ENCODE measurements at places on chromosomes 2 and 18.
A peak's percentile ranks its signal among the peaks of the same experiment; 100 is the strongest.

DNA sequence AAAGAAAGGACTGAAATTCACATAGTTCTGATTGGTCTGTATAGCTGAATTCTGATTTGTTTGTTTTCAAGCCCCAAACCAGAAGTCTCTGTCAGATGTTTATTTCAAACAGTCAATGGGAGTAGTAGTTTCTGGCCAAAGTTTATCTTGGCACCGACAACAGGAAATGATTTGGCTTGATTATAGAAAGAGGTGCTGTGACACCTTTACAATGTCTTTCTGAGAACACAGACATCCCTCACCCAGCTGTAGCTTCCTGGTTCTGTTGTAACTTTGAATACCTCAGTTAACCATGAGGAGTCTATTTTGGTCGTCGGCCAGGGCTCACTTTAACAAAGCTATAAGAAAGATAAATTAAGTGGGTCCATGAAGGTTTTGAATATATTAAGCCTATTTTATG lies 545.0 kb upstream of the ZNF804A start:
- DNase-seq, result no peak

- DNase-seq, result no peak
These were observed 41.4 kb upstream of the NFATC1 start for GRCh38 chr18:79354350-79354749.

DNA sequence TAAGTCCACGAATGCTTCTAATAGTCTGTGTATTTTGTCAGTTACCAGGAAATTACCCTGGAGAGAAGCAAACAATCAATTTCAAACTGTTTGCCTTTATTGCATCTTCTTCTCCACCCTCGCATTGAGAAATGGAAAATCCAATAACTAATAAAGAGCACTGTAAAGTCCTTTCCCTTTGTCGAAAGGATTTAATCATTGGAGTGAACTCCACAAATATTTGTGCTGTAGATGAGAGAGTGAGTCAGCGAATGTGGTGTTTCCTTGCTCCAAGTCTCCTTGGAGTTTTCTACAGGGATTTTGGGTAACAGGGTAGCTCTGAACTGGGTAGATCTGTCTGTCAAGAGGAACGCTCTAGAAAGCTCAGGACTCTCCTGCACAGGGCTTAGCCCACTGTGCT lies 240.2 kb downstream of the KCNS3 start:
- peak; percentile 59 for DNase-seq

- DNase-seq, result no peak
These were observed 10.5 kb downstream of the PROC start for GRCh38 chr2:127428815-127429109.

GRCh38 chr2:241237949-241238371 lies 49.5 kb downstream of the ANO7 start:
- DNase-seq, result no peak

DNA sequence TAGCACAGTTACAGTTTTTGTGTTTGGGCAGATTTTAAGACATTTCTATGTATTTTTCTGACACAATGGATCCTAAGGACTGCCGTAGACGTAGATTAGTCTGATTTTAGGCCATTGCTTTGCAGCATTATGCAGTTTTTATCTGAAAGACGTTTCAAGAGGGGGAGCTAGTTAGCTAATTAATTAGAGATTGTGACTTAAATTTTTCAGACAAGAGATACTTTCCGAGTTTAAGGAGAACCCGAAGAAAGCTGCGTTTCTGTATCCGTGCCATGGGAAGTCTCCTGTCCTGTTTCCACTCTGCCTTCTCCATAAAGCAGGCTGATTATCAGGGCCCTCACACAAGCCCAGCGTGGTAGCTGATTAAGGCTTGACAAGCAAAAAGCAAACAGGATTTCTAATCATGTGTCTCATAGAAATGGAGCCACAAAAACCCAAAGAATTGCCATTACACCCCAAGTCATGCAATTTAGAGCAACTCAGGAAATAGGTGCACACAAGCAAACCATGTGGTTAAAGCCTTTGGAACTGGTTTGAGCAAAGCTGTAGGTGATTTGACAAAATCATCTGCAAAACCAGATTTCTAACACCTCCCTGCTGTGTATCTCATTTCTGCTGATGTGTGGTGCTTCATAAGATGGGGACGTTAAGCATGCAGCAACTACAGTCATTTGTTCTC lies 808.1 kb downstream of the RNF144A start:
- no peak for DNase-seq

DNA sequence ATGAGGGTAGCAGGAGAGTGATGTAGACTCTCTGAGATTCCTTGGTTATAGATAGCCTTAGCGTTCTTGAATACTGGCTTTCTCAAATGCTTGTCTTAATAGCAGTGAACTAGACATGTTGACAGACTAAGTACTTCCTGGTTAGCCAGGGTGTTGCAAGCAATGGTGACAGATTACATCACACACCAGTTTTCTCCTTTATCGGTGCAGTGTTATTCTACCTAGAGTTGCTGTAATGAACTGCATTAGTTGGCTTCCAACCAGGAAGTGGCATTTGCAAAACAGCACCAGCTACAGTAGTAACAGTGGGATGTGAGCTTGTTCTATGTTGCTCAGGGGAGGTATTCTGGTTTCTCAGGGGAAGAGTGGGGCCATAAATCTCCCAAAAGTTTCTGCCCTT lies 582.2 kb upstream of the DDX18 start:
- DNase-seq, result no peak

DNA sequence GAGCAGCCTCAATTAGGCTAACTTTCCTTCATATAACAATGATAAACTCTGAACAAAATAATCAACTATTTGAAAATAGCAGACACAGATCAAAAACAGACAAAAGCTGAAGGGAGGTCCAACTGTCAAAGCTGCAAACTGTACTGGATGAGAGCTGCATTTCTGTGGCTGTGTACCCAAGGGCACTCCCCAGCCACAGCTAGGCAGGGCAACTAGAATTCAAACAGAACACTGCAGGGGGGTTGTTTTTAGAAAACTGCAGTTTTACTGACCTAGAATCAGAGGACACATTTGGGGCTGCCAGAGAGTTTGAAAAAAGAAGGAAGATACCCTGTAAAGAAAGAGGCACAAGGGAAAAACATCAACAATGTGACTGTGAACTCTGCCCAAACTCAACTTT lies 56.8 kb downstream of the SMAD2 start:
- no peak for DNase-seq

- no peak for DNase-seq
These were observed 30.8 kb upstream of the EPHA4 start for GRCh38 chr2:221602938-221603337.

- no peak for DNase-seq
These were observed 16.0 kb downstream of the CTIF start for GRCh38 chr18:48554610-48555400.

- no peak for DNase-seq
These were observed 31.4 kb downstream of the IL18R1 start for GRCh38 chr2:102386867-102387541.

GRCh38 chr2:1671916-1672315 lies 72.4 kb downstream of the PXDN start:
- DNase-seq, result no peak

DNA sequence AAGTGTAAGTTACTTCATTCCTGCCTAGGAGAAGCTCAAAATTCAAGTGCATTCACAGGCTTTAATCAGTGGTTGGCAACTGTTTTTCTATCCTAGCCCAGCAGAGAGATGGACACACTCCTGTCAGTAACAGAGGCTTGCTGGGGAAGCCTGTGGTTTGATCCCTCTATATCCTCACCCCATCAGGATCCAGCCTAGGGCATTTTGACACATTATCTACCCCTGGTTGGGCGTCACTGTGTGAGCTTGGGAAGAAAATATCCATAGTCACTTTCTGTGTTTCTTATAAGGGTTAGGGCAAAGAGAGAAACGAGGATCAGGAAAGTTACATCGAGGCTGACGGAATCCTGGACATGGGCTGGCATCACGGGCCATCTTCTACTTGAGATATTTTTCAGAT lies 10.0 kb downstream of the NT5DC4 start:
- no peak for DNase-seq

GRCh38 chr2:185796758-185797157 lies 58.2 kb downstream of the FSIP2 start:
- no peak for DNase-seq

DNA sequence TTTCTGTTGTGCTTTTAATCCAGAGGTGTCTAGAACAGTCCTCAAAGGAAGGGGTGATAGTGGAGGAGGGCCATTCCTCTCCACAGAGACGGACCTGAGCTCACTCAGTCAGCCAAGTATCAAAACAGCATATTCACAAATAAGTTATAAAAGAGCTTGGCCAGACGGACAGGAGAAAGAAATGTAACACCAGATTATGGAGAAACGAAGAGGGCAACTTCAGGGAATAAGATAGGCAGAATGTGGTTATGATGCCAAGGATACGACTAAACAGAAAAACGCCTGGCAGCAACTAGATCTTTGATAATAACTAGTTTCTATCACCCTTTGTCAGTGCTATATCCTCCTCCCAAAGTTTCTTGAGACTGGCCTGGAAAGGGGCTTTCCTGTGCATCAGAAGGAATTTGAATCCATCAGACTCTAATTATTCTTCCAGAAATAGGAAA lies 42.5 kb downstream of the MAP4K3 start:
- DNase-seq, result no peak

DNA sequence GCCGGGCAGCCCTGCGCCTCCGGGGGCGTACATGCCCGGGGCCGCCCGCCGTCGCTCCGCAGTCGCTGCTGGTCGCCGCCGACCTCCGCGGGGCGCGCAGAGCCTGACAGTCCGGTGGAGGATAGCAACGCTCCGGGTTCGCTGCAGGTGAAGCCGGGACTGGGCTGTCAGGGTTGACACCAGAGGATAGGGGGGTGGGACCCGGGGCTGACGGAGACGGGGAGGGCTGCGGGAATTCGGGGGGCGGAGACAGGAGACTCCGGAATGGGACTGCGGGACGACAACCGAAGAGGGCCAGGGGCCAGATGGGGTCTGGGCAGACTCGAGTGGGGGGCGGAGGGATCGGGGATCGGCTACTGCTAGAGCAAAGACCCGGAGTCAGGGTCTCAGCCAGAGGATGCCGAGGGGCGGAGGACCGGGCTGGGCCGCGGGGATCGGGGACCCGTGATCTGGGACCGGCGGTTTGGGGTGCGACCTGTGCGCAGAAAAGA lies 403 bp downstream of the TMEM127 start:
- DNase-seq, result no peak

GRCh38 chr2:150159300-150159699 lies 328.2 kb downstream of the RND3 start:
- no peak for DNase-seq

DNA sequence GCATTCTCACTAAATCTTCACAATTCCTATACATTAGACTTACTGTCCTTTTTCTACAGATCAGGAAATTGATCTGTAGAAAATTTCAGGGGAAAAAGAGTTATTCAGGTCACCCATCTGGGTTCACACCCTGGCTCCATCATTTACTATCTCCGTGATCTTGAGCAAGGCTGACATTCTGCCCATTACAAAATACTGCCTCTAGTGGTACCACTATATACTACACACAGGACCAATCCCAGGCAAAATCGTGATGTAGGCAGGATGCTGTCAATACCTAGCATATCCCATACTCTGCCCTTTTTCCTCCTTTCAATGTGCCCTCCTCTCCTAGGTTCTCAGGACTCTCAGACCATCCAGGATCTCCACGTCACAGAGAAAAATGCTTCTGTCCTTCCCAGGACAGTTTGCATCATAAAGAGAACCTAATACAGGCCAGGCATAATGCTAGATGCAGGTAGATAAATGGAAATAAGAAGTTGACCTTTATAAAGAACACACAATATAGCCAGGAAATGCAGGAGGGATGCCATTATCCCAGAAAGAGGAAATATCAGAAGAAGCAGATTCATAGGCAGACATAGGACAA lies 101.9 kb downstream of the CDH20 start:
- no peak for DNase-seq

GRCh38 chr2:156466739-156467405 lies 30.7 kb downstream of the GPD2 start:
- peak; percentile 80 for DNase-seq

DNA sequence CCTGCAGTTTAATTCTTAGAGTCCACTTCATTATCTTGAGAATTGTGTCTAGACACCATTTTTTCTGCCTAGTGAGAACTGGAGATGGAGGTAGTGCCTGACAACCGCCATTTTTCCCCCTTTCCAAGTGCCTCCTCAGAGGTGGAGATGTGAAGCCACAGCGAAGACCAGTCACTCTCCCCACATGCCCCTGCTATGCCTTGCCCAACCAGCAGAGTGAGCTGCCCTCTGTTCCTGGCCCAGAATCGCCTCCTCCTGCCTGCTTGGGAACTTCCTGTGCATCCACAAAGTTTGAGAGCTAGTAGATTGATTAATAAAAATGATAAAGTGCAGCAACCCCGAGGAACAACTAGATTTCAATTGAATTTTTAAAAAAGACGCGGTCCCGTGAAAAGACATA lies 123.3 kb downstream of the CLIP4 start:
- DNase-seq, result no peak

DNA sequence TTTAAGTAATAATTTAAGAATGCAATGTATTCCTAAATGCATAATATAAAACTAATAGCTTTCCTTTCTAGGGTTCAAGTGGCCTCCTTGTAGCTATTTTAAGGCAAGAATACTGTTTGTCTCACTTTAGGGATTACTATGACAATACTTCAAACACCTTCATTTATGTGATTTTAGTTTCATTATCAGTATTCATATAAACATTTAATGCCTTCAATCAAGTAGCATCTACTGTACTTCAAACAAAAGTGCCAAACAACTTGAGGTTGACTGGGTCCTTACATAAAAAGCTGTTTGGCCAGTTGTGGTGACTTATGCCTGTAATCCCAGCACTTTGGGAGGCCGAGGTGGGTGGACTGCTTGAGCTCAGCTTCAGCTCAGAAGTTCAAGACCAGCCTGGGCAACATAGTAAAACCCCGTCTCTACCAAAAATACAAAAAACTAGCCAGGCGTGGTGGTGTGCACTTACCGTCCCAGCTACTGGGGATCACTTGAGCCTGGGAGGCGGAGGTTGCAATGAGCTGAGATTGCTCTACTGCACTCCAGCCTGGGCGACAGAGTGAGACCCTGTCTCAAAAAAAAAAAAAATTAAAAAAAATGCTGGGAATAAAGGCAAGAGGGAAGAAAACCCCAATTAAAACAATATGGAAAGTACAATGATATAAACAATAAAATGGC lies 9.3 kb downstream of the MEX3C start:
- DNase-seq, result no peak

DNA sequence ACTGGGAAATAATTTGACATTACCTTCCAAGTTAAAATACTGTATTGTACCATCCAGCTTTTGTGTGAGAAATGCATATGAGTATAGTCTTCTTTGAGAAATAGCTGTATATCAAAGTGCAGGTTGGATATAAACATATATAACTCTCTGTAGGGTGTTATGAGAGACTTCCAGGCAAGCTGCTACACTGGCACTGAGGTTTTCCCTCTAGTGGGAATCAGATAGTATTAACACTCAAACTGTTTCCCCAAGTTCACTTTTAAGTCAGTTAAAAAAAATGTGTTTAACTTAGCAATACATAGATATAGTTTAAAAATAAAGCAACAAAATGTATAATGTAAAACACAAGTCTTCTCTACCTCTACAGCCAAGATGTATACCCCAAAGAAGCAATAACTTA lies 368.4 kb upstream of the SLC8A1 start:
- DNase-seq, result no peak
